ENCODE measurements at places on chromosomes 3 and 15.

DNA sequence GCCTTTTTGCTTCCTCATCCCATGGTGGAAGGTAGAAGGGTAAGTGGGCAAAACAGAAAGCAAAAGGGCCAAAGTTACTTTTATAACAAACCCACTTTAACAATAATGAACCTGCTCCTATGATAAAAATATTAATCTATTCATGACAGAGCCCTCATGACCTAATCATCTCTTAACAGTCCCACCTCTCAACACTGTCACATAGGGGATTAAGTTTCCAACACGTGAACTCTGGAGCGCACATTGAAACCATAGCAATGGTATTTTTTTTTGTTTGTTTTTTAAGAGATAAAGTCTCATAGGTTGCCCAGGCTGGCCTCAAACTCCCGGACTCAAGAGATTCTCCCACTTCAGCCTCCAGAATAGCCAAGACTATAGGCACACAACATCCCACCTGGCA is 30.7 kb downstream of the KATNBL1 start:
- DNase-seq, result no peak

DNA sequence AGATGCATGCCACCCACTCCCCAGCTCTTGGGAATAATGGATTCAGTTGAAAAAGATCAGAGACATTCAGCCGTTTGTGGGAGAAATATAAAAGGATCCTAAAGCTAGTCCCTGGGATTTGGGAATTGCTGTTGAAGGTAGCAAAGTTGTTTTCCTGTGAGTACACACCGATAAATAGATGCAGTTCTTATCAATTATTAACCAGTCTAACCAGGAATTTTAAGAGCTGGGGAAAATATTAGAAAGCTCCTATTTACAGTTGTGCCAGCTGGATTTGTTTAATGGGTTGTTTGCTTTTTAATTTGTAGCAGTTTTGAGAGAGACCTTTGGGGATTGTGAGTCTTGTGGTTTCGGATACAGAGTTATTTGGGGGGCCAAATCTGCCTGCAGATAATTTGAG is 44.2 kb upstream of the SKOR1 start:
- no peak for DNase-seq

DNA sequence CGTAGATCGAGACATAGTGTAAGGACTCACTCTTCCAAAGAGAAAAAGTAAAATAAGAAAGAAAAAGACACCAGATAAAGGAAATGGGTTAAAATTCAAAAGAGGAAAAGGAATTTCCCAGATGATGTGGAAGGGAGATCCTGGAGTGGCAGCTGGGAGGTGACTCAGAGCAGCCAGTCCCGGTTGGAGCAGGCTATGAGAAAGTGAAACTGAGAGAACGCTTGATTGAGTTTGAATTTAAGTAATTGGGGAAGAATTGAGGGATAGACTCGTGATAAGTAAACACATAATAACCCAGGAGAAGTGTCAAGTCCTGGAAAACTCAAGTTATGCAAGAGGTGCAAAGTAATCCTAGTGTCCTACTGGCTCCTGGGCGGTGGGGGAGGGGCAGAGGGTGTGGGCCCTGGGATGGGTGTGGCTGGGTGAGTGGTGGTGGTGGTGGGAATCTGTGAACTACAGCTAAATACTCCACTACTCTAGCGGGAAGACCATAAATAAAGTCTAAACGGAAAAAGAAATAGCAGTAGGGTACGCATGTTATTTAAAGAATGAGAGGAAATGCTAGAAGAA is 1.2 kb downstream of the PRR20G start:
- no peak for DNase-seq

DNA sequence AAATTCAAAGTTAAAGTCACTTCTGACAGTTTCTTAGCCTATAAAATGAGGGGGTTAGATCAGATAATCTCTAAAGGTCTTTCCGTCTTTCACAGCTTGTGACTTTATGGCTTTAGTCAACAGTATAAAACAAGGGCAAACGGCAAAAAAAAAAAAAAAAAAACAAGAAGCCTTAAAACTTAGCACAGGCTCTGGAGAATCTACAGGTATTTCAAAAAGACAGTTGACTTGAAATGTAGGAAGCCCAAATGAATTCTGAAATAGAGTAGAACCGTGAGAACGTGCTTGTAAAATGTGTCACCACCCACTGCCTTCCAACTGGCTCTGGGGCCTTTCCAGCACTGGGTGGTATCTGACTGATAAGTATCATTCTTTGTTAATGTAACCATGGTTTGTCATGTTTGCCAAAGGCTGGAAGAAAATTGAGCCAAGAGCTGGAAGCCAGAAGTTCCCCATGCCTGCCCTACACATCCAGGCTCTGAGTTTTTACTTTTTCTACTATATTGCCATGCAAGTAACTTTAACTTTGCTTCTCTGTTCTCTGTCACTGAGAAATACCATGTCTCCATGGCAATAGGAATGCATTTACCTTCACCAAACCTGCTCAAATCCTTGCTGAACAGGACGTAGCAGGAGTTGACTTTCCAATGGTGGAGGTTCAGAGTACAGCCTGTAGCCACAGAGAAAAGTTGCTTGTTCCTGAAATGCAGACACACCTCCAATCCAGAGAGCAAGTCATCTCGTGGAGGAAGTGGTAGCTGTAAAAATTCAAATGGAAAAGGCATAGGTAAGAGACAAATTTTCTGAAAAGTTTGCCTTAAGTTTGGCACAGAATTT is 35.8 kb upstream of the THSD4 start:
- DNase-seq, result no peak

DNA sequence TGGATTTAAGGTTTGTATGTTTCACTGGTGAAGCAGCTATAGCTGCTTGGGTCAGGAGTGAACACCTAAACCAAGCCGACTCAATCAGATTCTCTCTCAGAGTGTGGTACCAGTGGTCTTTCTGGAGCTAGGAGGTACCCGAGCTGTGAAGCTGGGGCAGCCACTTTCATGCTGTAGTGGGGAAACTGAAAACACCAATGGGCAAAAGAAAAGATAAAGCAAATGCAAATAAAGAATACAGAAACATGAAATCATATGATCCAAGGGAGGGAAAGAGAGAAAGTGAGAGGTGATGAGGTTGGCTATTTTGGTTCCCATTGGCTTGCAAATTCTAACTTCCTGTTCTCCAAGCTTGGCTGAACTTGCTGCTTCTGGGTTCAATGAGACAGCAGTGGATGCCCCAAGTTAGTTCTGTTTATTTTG is 212.3 kb upstream of the CFAP20DC start:
- DNase-seq, result no peak

DNA sequence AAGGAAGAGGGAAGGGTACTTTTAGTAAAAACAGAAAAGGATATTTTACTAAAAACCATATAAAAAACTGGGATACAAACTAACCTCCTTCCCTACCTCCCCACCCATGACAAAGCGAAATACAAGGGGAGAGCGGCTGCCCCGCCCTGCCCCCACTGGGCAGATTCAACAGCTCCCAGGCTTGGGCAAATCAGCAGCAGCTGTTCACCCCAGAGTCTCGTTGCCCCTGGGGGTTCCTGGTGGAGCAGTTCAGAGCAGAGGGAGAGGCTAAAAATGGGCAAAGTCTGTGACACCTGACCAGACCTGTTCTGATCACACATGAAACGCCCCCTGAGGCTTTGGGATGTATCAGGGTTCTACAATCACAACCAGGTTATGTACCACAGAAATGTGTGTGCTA is 2.5 kb upstream of the ETFA start:
- no peak for DNase-seq

GRCh38 chr3:62046326-62046725 is 327.0 kb downstream of the FEZF2 start:
- no peak for DNase-seq

- DNase-seq, result no peak
These were observed 7.5 kb upstream of the UBL7 start for GRCh38 chr15:74468341-74469032.

- DNase-seq, result no peak
These were observed 243.4 kb downstream of the WNT5A start for GRCh38 chr3:55243678-55244077.

DNA sequence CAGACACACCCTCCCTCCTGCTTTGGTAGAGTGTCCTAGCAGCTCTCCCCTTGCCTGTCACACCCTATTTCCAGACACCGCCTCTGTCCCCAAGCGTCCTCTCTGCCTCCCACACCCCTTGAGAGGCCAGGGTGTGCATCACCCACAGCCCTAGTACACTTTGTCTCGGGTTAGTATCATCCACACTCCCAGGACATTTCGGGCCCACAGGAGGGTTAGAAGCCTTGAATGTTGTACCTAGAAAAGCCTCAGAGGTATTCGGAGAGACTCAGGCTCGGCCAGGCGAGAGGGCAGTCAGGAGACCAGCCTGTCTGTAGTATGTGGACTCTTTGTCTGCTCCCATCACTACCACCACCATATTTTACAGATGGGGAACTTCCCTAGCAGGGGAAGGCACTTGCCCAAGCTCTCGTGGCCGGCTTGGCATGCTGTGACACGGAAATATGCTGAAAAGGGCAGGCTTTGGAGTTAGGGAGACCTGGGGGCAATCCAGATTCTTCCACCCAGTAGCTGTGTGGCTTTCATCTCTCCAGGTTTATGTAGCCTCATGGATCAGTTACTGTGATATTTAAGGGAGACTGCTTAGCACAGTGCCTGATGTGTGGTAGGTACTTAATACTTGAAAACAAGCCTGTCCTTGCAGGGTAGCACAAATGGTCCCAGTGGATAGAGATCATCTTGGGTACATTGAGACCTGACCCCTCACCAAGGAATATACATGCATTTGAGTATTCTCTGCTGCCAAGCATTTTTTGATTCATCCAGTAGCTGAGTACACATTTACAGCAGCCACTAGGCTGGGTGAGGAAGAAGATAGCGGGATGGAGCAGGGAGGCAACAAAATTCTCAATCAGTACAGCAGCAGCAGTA is 1.4 kb downstream of the TMEM43 start:
- no peak for DNase-seq

DNA sequence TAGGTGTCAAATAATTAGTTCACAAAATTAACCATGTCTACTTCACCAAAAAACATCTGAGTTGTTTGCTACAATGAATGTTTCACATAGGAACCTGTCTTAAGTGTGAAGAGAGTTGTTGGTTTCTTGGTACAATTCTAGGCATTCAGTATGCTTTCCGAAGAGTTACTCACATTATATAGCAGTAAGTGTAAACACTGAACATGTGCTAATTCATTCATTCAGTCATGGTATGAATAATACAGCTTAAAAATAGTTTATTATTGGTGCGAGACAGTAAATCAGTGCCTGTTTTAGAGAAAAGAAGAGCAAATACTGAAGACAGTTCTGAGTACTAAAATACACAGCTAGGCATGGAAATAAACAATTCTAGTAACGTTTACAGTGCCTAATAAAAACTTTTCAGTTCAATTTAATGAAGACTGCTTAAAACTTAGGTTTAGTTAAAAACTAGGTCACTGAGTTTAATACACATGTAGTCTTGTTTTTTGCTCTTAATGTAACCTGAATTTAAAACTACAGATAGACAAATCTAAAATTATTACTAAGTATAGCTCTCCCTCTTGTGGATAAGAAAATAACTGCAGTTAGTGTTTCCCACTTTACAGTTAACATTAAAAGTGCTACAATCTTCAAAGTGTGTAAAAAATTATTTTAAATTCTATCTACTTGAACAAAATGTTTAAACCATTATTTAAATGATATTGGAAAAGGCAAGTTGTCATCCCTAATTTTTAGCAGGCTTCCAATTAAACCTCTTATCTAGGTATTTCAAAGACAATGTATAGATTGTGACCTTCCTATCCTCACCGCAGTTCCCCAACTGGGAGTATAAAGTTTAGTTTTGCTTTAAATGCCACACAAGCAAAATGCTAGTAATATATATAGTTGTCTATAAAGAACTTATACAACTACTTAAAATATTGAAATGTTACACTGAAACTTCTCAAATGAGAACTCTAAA is 20.1 kb upstream of the ZCWPW2 start:
- DNase-seq, result no peak

All from stimulated activated CD4-positive, alpha-beta T cell treated with anti-CD3 and anti-CD28 coated beads, TNF-alpha, amount 100 ng/mL, for 4 hours (primary cell).